ENCODE measurements at places on chromosomes 16 and 17.

DNA sequence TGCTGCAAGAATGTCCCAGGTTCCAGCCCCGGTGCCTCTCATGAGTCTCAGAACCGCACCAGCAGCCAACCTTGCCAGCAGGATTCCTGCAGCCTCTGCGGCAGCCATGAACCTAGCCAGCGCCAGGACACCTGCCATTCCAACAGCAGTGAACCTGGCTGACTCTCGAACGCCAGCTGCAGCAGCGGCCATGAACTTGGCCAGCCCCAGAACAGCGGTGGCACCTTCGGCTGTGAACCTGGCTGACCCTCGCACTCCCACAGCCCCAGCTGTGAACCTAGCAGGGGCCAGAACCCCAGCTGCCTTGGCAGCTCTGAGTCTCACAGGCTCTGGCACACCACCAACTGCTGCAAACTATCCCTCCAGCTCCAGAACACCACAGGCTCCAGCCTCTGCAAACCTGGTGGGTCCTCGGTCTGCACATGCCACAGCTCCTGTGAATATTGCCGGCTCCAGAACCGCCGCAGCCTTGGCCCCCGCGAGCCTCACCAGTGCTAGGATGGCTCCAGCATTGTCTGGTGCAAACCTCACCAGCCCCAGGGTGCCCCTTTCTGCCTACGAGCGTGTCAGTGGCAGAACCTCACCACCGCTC, 9.8 kb downstream of the ELOB start:
- no peak for DNase-seq

GRCh38 chr16:58510097-58510775, 5.1 kb upstream of the SETD6 start:
- DNase-seq: no peak

DNA sequence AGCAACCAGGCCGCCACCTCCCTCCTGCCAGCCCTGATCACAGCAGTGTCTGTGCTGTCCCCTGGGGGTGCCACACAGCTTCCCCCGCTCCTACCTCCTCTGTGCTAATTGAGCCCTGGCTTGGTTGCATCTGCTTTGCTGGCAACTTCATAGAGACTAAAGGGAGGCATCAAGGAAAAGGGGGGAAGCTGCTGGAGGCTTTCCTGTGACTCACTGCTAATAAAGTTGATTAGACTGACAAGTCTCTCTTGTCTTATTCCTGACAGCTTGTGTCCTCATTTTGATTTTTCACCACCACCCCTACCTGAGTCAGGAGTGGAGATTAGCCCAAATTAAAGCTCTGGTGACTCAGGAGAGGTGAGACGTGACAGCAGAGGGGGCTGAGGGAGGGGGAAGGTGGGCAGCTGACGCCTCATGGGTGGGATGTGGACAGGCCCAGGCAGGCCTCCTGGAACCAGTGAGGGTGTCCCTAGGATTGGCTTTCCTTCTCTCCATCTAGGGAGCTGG, 310.0 kb downstream of the CBLN1 start:
- no peak for DNase-seq

- DNase-seq: no peak
Measured at GRCh38 chr16:17104654-17105053, 366.1 kb downstream of the XYLT1 start.

GRCh38 chr17:82623707-82624106, 24.5 kb downstream of the WDR45B start:
- peak; percentile 98 for DNase-seq

GRCh38 chr16:55392701-55393100, 68.7 kb downstream of the IRX6 start:
- DNase-seq: no peak

GRCh38 chr17:2655546-2655945, 56.0 kb downstream of the CLUH start:
- no peak for DNase-seq

DNA sequence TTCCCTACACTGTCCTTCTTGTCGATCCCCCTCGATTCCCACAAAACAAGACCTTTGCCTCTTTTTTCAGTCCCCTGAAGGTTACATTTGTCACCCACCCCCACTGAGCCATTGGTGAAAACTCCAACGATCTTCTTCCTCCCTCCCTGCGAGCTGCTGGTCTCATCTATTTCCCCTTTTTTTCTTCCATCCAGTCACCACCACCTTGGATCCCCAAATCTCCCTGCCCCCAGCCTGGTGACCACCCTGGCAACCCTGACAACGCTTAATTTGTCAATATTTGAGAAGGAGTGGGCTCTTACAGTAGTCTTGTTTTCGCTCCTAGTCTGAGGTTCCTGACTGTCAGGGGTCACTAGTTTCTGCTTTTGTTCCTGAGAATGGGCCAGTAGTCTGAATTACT, 62.9 kb downstream of the SMPD3 start:
- peak; percentile 32 for DNase-seq

All from MV-4-11 (cell line).